ENCODE measurements at places on chromosomes 11 and 22. TPM values are rescaled to one million over a fixed set of nuclear protein-coding genes. Genes with fewer than 3 reads are reported as not detected.

BLID gene
- not detected for total RNA-seq

GLB1L2 gene
- 20.4 TPM for total RNA-seq

TSSK2 gene
- total RNA-seq, result not detected

SLC22A6 gene
- total RNA-seq, result not detected

UPK3A gene
- total RNA-seq, result not detected

MS4A4A gene
- total RNA-seq, result 4.0 TPM

SCGB2A2 gene
- 665 TPM for total RNA-seq

ACAT1 gene
- total RNA-seq, result 88.1 TPM

LRRC32 gene
- 42.5 TPM for total RNA-seq

PPP6R2 gene
- total RNA-seq, result 51.4 TPM

OR8G1 gene
- not detected for total RNA-seq

FXYD6 gene
- total RNA-seq, result 27.0 TPM

ZNF214 gene
- total RNA-seq, result 0.21 TPM

DNA sequence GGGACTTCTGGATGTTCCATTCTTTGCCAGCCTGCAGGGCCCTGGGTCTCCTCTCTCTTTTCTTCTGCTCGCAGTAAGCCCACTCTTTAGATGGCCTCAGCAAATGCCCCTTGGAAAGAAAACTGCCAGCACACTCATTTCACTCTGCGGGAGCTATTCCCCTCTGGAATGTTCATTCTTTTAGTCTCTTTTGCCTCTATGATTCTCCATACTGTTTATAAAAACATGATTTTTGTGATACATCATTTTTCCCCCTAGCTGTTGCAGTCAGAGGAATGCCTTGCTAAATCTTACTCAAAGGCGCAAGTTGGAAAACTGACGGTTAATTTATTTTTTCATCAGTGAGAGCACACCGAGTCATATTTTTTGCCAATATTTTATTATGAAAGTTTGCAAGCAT is 184.9 kb downstream of the SNX19 start:
- DNase-seq, result no peak

DNA sequence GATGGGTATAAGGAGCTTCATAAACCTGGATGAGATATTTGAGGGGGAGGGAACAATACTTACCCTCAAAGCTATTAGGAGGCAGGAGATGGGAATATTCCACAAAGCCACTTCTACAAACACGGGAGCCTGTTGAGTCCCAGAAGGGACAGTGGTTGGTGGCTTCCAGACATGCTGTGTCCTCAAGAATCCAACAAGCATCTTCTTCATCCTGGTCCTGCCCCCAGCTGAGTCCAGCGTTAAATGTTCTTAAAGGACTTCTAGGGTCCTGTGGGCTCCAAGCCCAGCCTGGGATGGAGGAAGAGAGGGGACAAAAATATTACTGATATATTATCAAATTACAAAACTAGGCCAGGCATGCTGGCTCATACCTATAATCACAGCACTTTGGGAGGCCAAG is 2.3 kb downstream of the CSKMT start:
- no peak for DNase-seq

DNA sequence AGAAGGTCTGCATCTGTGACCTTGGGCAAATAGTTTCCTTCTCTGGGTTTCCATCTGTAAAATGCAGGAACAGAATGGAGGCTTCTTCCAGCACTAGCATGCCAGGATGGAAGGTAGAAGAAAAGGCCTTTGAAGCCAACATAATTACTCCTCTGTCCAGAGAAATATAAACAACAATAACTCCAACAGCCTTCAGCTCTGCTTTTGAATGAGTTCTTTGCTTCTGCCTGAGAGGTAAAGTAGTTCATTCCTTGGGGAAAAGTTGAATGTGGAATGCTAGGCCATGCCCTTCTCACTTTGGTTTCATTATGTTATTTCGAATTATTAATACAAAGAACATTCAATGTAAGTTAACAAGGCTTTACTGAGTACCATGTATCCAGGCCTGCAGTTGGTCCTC is 61.2 kb upstream of the BLID start:
- no peak for DNase-seq

- DNase-seq, result no peak
These were observed 38.0 kb downstream of the C2CD3 start for GRCh38 chr11:74132833-74133232.

DNA sequence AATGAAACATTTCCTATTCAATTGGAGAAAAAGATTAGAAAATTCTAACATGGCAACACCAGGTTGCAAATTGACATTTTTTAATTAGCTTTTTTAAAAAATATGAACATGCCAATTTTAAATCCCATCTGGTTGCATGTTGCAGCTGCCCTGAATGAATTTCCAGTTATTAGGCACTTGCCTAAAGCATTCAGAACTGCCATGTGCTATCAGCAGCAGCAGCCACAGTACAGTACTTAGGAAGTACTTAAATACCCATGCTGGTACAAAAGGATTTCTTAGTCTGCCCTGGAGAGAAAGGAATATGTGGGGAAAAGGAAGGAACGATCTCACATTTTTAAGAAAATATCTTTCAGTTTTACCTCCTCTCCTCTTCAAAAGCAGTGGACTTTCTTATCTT is 46.2 kb downstream of the FAM168A start:
- DNase-seq, result no peak

DNA sequence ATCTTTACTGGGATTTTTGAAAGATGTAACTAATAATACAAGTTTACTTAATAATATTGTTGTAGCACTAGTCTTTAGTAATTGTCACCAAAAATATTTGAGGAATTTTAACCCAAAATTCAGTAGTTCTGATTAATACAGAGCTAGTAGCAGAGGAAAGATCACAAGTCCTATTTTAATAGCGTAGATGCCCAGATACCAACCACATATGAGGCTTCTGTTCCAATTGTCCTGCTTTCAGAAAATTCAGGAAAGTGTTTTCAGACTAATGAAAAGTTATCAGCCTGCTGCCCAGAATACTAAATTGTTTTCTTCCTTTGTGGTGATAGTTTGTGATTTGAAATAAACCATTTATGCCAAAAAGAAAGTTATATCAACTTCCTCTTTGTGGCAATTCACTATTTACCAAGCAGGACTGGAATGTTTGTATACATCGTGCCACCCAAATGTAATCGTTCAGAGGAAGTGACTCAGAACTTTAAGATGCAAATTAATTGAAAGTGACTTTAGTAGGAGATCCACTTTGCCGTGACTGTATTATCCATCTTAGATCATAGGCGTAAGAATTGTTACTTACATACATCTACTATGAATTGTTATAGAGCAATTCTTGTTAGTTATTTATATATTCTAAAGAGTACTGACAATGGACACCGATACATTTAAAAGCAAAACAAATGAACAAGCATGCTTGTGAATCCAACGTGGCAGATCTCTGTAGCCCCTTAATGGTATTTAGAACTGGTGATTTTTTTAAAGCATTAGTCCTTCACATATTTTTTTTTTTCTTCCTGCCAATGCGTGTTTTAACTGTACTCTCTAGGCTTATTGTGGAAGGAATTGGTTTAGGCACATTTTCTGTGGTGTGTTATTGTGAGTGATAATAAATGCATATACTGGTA is 231.0 kb downstream of the DDX10 start:
- no peak for DNase-seq

DNA sequence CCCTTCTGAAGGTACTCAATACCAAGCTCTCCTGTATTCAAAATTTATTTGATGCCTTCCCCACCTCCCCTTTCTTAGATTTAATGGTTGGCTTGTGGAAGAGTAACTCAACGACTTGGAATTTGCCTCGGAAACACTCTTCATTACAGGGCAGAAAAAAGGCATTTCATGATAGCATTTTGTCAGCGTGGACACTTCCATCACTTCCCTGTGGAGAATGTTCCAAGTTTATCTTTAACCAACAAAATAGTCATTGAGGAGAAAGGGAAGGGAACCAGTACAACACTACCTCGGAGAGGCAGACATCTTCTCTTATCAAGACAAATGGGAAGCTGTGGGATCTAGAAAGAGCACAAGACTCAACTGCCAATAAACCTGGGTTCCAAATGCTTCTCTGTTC is 177.2 kb upstream of the MTMR2 start:
- DNase-seq, result no peak

GRCh38 chr22:27628891-27629631 is 172.5 kb downstream of the MN1 start:
- DNase-seq, result no peak

DNA sequence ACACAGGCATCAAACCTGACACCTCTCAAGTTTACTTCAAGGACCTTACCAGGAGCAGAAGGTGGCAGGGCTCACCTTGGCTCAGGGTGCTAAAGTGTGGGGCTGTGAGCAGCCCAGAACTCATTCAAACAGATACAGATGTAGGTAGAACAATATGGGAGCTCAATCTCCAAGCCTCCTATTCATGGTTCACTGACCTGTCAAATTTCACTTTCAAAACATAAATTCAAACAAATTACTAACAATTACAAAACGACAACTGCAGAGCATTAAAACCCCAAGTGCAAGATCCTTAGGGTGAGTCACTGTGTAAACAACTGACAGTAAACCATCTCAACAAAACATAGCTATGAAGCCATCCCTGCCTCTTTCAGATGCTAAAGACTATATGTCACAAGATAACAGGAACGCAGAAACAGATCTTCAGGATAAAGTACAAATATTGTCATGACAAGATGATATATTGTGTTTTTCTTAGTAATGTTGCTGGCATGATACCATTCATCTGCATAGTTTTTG is 303.5 kb upstream of the ANO3 start:
- no peak for DNase-seq

DNA sequence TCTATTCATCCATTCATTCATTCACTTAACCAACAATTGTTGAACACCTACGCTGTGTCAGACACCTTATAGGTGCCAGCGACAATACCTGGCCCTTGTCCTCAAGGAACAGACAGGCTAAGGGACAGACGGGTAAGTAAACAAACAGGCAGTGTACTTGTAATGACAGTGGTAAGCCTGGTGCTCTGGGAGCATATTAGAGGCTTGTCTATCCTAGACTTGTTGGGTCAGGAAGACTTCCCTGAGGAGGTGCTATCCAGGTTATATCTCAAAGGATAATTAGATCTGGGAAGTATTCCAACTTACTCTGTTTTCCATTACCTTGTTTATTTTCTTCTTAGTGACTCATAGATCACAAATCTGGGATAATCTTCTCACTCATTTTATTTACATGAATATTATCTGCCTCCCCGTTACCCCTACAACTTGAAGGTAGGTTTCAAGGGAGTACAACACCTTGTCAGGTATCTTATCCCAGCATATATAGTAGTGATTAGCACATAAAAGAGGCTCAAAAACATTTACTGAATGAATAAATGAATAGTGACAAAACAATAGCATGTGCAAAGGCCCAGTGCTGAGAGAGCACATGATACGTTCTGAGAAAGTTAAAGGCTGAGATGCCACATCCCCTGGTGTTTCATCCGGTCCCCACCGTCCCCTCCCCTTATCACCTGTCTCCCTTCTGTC is 75.3 kb upstream of the NCAM1 start:
- no peak for DNase-seq

- no peak for DNase-seq
These were observed 4.0 kb upstream of the SLC43A3 start for GRCh38 chr11:57430952-57431351.

DNA sequence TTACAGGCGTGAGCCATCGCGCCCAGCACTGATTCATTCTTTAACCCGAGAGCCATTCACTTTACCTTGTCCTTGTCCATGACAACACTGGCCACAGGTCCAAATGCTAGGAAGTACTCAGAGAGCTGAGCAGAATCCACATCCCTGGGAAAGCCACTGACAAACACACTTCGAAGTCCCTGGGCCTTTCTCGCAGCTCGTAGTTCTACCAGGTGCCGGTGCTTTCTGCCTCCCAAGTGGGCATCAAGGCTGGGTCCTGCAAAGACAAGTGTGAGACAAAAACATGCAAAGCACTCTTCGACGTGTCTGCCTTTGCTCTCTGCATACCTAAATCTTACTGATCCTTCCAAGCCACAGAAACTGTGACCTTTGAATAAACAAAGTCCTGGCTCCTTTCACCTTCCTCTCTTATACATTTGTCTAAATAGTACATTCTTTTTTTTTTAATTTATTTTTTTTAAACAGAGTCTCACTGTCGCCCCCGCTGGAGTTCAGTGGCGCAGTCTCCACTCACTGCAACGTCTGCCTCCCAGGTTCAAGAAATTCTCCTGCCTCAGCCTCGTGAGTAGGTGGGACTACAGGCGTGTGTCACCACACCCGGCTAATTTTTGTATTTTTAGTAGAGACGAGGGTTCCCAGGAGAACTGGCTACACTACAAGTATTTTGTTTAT is 2.2 kb downstream of the TUT1 start:
- no peak for DNase-seq

DNA sequence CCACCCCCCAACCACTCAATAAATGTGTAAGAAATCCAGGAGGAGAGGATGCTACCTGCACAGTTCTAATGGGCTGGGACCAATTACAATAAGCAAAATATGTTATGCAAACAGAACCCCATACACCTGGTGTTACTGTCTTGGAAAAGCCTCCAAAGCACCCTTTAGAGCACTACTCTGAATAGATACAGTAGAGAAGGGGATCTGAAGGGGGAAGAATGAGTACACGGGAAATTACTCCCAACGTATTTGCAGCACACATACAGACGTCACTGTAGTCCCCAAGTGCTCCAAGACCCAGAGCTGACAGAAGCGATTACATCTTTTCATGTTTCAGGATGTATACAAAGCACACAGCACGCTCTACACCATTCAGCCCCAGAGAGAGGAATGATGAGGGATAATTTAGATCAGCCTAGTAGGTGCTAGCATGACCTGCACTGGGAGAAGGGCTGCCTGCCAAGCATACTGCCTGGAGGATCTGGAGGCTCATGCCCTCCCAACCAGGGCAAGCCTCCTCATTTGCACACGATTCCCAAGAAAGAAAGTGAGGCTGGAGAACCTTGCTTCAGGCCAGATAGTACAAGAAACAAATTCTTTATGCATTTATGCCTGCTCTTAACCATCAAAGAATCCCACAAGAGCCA is 63.8 kb downstream of the AMBRA1 start:
- no peak for DNase-seq

- DNase-seq, result peak; percentile 57
These were observed 12.6 kb upstream of the COX8A start for GRCh38 chr11:63961608-63962412.

GRCh38 chr11:101867951-101868350 is 46.9 kb upstream of the CEP126 start:
- DNase-seq, result no peak

DNA sequence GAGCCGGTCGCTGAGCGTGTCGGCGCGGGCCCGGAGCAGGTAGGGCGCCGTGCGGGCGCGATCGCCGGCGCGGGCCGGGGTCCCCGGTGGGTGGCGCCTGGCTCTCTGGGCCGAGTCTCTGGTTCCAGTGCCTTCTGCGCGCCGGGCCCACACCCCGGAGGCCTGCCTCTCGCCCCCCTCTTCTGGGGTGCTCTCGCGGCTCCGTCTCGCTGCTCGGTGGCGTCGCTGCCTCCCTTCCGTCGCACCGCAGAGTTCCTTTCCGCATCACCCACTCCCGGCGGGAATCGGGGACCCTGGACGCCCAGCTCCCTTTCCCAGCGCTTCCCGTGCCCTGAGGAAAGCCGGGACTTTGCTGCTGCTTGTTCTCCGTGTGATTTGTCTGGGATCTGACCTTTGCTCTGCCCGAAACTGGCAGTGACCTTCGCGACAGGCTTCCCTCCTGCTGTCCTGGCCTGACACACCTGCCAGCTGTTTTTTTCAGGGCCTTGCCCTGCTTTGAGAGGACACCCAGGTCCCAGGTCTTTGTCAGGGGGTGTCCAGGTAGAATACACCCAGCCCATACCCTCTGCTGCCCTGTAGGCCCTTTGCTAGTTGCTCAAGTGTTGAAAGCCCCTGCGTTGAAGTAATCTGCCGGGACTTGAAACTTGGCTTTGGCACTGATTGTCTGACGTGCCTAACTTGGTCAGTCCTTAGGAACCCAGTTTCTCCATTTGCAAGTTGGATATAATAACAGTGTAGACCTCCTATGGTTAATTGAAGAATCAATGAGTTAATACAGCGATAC is 711 bp downstream of the FDX1 start:
- peak; percentile 86 for DNase-seq

Measured in lower leg skin (tissue), 4 donors.